ENCODE measurements at places on chromosomes 1 and 21.

DNA sequence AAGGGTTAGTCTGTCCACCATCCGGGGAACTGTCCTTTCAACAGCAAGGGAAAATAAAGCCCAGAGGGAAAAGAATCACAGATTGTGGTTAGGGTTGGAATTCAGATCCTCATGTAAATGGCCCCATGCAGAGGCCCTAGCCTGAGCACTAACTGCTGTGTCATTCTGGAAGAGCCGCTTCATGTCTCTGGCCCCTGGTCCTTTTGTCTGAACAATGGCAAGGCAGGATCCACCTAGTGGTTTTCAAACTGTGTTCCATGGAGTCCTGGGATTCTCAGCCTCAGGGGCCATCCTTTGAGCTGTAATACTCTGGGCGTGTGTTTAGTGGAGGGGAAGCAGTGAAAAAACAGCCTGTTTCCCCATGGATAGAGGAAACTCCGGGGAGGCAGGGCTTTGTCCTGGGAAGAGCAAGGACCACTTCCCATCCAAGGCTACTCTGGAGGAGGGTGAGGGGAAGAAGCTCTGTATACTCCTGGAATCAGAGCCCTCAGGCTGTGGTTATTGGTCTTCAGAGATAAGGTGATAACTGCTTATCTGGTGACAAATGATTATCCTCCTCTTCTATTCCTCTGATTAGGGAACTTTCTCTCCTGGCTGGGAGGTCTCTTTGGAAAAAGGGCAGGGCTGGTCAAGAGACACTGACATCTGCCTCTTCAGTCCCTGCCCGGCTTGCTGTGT is 19.2 kb downstream of the PAX7 start:
- DNase-seq, result no peak

- no peak for DNase-seq
Measured at GRCh38 chr1:195030793-195031192, 1577.4 kb downstream of the KCNT2 start.

GRCh38 chr21:35398346-35398982 is 349.4 kb upstream of the RUNX1 start:
- DNase-seq, result no peak

GRCh38 chr21:34261841-34262468 is 101.9 kb upstream of the KCNE2 start:
- DNase-seq, result no peak

DNA sequence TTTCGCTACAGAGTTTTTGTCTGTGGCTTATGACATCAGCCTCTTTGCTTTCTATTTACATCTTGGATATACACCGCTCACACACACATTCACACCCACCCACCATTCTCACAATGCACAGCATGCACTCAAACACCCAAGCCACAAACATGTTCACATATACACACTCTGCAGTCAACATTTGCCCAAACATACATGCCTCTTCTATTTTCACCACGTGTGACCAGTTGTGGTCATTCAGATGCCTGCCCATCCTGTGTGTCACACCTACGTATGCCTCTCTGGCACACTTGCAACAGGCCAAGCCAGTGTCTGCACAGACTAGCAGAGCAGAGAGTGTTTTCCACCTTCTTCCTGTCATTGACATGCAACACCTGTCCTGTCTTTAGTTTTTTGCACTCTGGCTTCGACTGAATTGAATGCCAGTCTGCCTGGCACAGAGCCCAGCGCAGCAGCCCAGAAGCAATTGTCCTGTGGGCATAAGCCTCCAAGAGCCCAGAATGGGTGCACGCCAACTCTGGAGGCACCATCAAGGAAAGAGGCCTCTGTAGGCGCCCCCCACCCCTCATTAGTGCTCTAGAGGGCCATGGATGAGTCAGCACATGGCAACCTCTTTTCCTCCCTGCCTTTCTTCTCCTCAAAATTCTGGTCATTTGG is 37.7 kb upstream of the LRRN2 start:
- no peak for DNase-seq

DNA sequence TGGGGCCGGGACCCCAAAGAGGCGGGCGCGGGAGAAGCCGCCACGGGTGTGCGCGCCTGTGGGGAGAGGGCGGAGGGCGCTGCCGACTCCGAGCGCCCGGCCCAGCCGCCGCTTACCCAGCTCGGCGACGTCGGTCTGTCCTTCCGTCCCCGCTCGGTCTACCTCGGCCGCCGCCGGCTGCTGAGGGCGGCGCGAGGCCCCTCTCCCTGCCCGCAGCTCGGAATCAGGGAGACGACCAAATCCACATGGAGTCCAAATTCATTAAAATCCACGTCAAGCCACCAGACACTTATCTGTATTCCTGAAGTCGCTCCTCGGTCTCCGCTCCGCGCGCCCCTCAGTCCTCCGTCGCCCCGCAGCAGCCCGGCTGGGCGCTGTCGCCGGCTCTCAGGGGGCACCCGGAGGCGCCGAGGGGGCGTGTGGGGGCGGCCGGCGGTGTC is 637 bp downstream of the PLXNA2 start:
- DNase-seq, result no peak

All from T-helper 17 cell (primary cell).